ENCODE measurements at places on chromosomes 16 and 17. TPM values are rescaled to one million over a fixed set of nuclear protein-coding genes. Genes with fewer than 3 reads are reported as not detected.

- DNase-seq, result no peak
These were observed 166.2 kb downstream of the RPTOR start for GRCh38 chr17:80710714-80711302.

DNA sequence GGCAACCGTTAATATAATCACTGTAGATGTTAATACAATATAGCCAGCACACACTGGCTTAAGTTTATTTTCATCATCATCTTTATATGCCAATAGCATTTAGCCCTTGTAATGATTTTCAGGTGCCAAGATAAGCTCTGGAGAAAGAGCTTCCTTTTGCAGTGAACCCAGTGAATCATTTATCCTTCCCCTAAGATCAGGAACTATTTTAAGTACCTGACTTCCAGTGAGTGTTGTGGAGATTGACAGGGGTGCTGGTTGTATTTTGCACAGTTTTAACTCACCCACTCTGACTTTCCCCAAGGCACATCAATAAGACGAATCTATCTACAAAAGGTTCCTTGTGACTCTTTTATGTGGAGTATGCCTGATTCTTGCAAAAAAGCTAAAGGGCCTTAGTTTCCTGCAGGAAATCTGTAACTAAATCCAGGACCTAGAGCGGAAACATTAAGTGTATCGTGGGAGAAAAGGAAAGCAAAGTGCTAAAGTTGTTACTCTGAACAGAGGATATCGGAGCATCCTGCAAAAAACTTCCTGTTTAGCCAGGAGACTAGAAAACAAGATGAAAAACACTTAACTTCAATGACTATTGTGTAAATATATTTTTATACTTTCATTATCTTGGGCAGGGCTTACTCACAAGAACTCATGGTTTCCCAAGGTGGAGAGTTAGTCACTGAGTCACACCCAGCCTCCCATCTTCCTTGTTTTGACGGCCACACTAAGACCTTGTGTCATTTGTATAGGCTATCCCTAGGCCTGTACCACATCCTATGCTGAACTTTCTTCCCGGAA is 183.6 kb downstream of the MAP2K6 start:
- DNase-seq, result no peak

DNA sequence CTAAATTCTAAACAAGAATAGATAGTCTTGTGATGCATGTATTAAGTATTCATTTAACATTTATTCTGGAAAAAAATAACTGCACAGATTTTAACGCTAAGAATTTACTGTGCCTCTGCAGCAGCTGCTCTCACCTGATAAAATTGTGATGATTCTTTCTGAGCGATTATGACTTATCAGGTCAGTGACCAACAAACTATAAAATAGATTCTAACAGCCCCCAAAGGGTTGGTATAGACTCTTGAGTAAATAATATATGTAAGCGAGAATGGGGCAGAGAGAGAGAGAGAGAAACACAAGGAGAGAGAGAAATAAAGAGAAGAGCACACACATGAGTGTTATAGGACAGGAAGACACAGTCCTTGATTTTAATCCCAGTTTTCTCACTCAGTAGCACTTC is 144.4 kb downstream of the SNX11 start:
- DNase-seq, result no peak

GRCh38 chr16:4828567-4829321 is 18.3 kb downstream of the GLYR1 start:
- no peak for DNase-seq

- no peak for DNase-seq
These were observed 5.5 kb downstream of the SLC13A2 start for GRCh38 chr17:28478712-28479615.

DNA sequence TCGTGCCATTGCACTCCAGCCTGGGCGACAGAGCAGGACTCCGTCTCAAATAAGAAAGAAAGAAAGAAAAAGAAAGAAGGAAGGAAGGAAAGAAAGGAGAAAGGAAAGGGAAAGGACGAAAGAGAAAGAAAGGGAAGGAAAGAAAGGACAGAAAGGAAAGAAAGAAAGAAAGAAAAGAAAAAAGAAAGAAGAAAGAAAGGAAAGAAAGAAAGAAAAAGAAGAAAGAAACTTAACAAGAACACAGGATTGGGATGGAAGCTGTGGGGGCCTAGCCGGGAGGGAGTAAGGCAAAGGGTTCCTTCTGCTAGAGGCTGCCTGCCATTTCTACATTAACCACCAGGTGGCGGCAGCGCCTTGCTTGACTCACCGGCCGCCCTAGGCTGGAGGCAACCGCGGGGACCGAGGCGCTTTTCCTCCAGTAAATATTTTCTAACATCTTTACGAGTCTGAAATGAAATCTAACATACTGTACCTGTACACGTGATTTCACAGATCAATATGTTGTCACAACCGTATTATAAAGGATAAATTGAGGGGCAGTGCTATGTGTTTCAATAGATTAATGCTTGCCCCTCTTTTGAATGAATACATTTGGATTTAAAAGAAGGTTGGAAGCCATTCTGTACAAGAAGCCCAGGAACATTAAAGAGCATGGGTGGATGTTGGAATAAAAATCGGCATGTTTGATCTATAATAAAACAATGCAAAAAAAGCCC is 6.1 kb downstream of the GJD3 start:
- peak; percentile 83 for DNase-seq

- no peak for DNase-seq
These were observed 9.7 kb upstream of the ARL2BP start for GRCh38 chr16:57235128-57236021.

The TBC1D3C gene
- polyA plus RNA-seq, result not detected

Data from renal cortex interstitium (tissue), 15 donors.